A549 treated with AZD2906 at 1 μM for 4 hours (cell line): ENCODE measurements at places on chromosomes 5 and 9. TPM values are rescaled to one million over a fixed set of nuclear protein-coding genes. Genes with fewer than 3 reads are reported as not detected.

The FRMD3 gene
- total RNA-seq: 4.8 to 5.8 TPM (median 5.4 TPM) in 5 replicates

The NOP16 gene
- total RNA-seq: 119 to 141 TPM (median 127 TPM) in 5 replicates

The PCDHA6 gene
- 0.03 to 0.07 TPM (median 0.07 TPM) in 5 replicates for total RNA-seq

The HTR4 gene
- not detected in 5 replicates for total RNA-seq

The TRIM23 gene
- total RNA-seq: 5.1 to 9.4 TPM (median 7.0 TPM) in 5 replicates

The C1QTNF2 gene
- 0.04 to 0.16 TPM (median 0.09 TPM) in 5 replicates for total RNA-seq

The FGF1 gene
- total RNA-seq: 0.24 to 0.61 TPM (median 0.39 TPM) in 5 replicates

The GDA gene
- 0.84 to 1.1 TPM (median 0.96 TPM) in 5 replicates for total RNA-seq

The FBXO10 gene
- 6.9 to 8.0 TPM (median 7.0 TPM) in 5 replicates for total RNA-seq

The LHX2 gene
- total RNA-seq: 3.8 to 4.4 TPM (median 4.1 TPM) in 5 replicates

The SLC6A7 gene
- total RNA-seq: 0.02 to 0.03 TPM in 2 of 5 replicates, not detected in the others

The TNFSF15 gene
- 0.03 to 0.12 TPM (median 0.07 TPM) in 5 replicates for total RNA-seq

The ZBTB34 gene
- 3.0 to 3.9 TPM (median 3.4 TPM) in 5 replicates for total RNA-seq

The AGGF1 gene
- total RNA-seq: 12.6 to 14.2 TPM (median 13.5 TPM) in 5 replicates

The SLC34A3 gene
- 0.03 to 0.15 TPM (median 0.10 TPM) in 4 of 5 replicates, not detected in the other for total RNA-seq

The RAB3C gene
- total RNA-seq: not detected in 5 replicates

The LECT2 gene
- not detected in 5 replicates for total RNA-seq

The TXNDC8 gene
- total RNA-seq: not detected in 5 replicates

The SMIM33 gene
- not detected in 5 replicates for total RNA-seq

The FAM153A gene
- not detected in 5 replicates for total RNA-seq

The CCL27 gene
- total RNA-seq: 0.14 to 0.33 TPM (median 0.24 TPM) in 4 of 5 replicates, not detected in the other

The TMEM174 gene
- not detected in 5 replicates for total RNA-seq

The OTP gene
- 0.03 to 0.12 TPM (median 0.09 TPM) in 5 replicates for total RNA-seq
